Activated naive CD4-positive, alpha-beta T cell treated with anti-CD3 and anti-CD28 coated beads for 36 hours (primary cell): ENCODE measurements at places on chromosomes 12 and 14. TPM values are rescaled to one million over a fixed set of nuclear protein-coding genes. Genes with fewer than 3 reads are reported as not detected.

- DNase-seq: no peak
- no peaks in the 10 kb centered on the region for H3K36me3 ChIP-seq
- no peak overlapping the region for H3K27ac ChIP-seq
These were observed 29.0 kb downstream of the PDE6H start for GRCh38 chr12:15001733-15002382.

- no peak overlapping the region for H3K27ac ChIP-seq
- no peak overlapping the region for H3K4me3 ChIP-seq
- H3K36me3 ChIP-seq: no peaks in the 10 kb centered on the region
These were observed 346.2 kb upstream of the STXBP6 start for GRCh38 chr14:25396128-25396527.

FAIM2 gene
- total RNA-seq: 0.17 TPM

DNA sequence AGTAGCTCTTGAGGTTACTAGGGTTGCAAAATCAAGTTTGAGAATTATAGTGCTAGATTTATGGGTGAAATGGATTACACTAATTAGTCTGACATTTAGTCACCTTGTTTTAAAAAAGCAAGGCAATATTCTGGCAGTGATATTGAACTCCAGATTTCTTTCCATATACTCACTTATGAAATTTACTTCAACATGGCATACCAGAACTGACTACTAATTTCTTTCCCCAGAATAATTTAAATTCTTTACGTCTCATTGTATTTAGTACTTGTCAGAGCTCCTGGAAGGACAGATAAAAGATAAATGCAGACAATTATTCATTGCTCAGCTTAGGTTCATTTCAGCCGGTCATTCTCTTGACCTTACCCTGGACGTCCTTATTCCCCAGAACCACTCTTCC is 24.3 kb downstream of the EMP1 start:
- H3K36me3 ChIP-seq: no peaks in the 10 kb centered on the region
- H3K27ac ChIP-seq: no peak overlapping the region
- H3K4me1 ChIP-seq: no peaks in the 10 kb centered on the region
- no peak for DNase-seq
- peaks cover under 1% of the 10 kb centered on the region for H3K27me3 ChIP-seq
